ENCODE measurements at places on chromosomes 3 and 15.

- no peak for DNase-seq
Measured at GRCh38 chr3:3109407-3110298, 521 bp downstream of the IL5RA start.

- DNase-seq, result no peak
Measured at GRCh38 chr15:80474224-80475215, 70.3 kb downstream of the ARNT2 start.

DNA sequence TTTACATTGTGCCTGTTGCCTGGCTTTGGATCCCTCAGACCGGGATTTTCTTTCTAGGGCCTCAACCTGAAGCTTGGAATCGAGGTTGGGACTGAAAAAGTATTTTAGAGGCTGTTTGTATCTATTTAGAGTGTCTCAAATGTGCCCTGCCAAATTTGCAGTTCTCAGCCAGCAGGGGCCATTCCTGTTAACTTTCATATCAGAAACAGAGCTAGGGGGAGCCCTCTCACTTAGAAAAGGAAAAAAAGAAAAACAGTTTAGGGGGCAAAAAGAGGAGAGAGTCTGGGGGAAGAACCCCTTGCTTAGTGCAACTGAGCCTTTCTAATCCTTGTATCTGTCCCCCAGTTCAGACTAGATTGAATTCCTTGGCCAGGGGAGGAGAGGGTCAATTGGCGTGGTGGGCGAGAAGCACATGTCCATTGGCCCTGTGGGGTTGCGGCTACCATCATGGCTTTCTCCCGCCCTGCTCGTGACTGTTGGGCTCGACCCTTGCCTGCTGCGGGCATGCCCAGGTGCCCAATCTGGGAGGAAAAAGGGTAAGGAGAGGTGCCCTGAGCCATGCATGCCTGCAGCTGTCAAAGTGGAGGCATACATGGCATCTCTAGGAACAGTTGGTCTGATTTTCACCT, 101.6 kb downstream of the CFAP44 start:
- no peak for DNase-seq

DNA sequence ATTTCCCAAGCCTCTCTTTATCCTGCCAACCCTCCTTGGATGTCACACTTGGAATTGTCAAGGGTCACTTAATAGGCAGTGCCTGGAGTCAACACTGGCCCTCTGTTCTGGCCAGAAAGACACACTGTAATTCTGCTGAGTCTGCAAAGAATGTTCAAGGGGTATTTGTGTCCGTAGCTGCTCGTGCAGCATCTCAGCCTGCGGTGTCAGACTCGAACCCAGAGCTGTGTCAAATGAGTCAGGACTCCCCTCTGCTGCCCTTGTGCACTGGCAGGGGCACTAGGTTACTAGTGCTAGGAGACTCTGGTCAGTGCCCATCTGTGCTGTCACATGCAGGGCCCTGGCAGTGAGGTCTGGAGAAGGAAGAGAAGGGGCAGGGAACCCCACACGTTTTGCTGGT, 795 bp upstream of the AHSG start:
- no peak for DNase-seq
